Stimulated activated CD4-positive, alpha-beta T cell treated with anti-CD3 and anti-CD28 coated beads, TNF-alpha, amount 100 ng/mL, for 24 hours (primary cell): ENCODE measurements at places on chromosomes 2 and 18.

DNA sequence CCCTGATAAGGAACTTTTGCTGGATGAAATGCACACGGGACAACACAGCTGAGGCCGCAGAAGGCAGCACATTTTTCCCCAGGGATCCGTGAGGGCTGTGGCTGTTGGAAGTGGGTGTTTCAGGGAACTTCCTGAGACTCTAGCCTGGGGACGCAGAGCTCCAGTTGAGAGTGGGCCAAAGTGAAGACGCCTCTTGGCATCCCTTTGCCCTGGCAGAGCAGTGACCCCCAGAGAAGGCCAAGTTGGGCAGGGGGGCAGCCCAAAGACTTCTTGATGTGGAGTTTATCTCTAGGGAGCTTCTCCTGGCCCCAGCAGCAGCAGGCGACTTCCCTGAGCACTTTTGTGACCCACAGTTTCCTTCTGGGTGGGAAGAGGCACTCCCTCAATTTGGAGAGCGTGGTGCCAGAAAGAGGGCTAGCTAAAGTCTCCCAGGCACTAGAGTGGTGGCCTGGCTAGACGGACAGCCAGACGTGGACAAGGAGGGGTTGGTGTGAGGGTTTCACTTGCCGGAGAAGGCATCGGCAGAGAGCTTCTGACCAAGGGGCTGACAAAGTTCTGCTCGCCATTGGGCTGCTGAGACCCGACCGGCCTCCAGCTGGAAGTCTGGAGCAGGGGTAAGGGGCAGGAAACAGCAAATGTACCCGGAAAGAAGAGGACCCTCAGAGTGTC, 108.8 kb downstream of the ACKR3 start:
- DNase-seq, result no peak

GRCh38 chr2:234768608-234769196, 183.1 kb upstream of the SH3BP4 start:
- no peak for DNase-seq

- no peak for DNase-seq
Observed at GRCh38 chr2:75396314-75396713, 164.4 kb downstream of the EVA1A start.

- no peak for DNase-seq
Observed at GRCh38 chr2:220334210-220334609, 706.8 kb downstream of the SLC4A3 start.

DNA sequence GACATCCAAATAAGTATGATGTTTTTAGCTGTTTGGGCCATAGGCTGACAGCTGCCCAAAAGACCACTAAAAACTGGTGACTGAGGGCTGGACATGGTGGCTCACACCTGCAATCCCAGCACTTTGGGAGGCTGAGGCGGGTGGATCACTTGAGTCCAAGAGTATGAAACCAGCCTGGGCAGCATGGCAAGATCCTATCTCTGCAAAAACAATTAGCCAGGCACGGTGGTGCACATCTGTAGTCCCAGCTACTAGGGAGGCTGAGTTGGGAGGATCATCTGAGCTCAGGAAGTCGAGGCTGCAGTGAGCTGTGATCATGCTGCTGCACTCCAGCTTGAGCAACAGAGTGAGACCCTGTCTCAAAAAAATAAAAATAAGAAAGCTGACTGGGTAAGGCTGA, 511.5 kb upstream of the RAB6C start:
- DNase-seq, result no peak

DNA sequence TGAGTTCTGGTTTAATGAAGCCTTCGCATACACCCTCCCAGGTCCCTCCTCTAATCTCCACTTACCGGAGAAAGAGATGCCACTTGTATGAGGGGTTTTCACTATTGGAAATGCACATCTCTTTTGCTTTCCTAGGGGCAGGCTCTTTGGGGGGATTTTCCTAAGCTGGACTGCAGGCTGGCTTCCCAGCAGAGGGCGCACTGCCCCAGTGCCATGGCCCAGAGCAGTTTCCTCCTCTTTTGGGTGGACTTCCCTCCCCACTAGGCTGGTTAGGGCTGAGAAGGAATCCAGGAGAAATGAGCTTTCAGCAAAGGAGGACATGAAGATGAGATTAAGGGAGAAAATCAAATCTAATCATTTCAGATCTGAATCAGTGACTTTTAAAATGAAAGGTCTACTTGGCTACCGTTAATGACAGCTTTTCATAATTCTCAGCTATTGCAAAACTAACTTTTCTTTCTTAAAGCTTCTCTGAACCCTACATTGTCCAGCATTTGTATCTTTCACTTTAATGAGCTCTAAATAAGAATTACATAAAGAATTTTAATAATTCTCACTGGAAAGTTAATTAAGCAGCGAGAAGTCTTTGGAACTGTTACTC, 784.1 kb upstream of the FANCL start:
- DNase-seq, result no peak

- no peak for DNase-seq
Observed at GRCh38 chr2:4576075-4576474, 872.7 kb downstream of the DCDC2C start.

DNA sequence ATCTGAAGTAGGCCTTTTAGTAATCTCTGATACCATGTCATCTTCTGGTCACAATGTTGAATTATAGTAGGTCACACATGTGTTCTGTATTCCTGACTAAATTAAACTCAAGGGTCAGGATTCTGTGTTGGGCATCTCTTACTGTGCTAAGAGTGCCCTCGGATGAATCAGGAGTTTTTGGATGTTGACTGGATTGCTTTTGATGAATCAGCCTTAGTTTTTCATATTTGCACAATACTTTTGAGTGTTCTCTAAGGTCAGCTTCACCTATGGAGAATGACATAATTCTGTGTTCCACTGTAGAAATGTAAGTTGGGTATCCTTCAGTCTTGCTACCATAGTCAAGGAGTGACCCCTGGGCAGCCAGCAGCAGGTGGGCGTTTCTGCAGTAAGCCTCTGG, 190.1 kb downstream of the PTPRM start:
- no peak for DNase-seq
